ENCODE measurements at places on chromosomes 3 and 15. TPM values are rescaled to one million over a fixed set of nuclear protein-coding genes. Genes with fewer than 3 reads are reported as not detected.

GRCh38 chr3:167743799-167744198, 8.3 kb downstream of the SERPINI1 start:
- H3K36me3 ChIP-seq, result no peaks in the 10 kb centered on the region
- H3K27ac ChIP-seq, result no peak overlapping the region
- no peaks in the 10 kb centered on the region for H3K4me1 ChIP-seq
- no peak for DNase-seq

- no peaks in the 10 kb centered on the region for H3K27me3 ChIP-seq
- H3K4me1 ChIP-seq, result no peaks in the 10 kb centered on the region
- no peak overlapping the region for H3K27ac ChIP-seq
- no peak overlapping the region for H3K4me3 ChIP-seq
- H3K36me3 ChIP-seq, result no peaks in the 10 kb centered on the region
Observed at GRCh38 chr3:140844072-140844471, 97.6 kb upstream of the SLC25A36 start.

The LSAMP gene
- total RNA-seq, result 3.8 TPM

The BCL2A1 gene
- not detected for total RNA-seq

GRCh38 chr15:44882499-44882968, 74.0 kb upstream of the TERB2 start:
- no peak overlapping the region for H3K27ac ChIP-seq
- DNase-seq, result no peak
- H3K4me1 ChIP-seq, result no peaks in the 10 kb centered on the region
- no peaks in the 10 kb centered on the region for H3K27me3 ChIP-seq
- no peak overlapping the region for H3K4me3 ChIP-seq
- H3K36me3 ChIP-seq, result no peaks in the 10 kb centered on the region

- peaks cover 1% of the 10 kb centered on the region for H3K27me3 ChIP-seq
- H3K27ac ChIP-seq, result no peak overlapping the region
- H3K4me1 ChIP-seq, result no peaks in the 10 kb centered on the region
- no peak for DNase-seq
Observed at GRCh38 chr3:150494411-150494977, 51.8 kb downstream of the SERP1 start.

- H3K4me1 ChIP-seq, result no peaks in the 10 kb centered on the region
- H3K27ac ChIP-seq, result no peak overlapping the region
- no peaks in the 10 kb centered on the region for H3K36me3 ChIP-seq
- no peak for DNase-seq
- no peak overlapping the region for H3K4me3 ChIP-seq
Observed at GRCh38 chr3:140167600-140168281, 232.8 kb downstream of the CLSTN2 start.

GRCh38 chr3:15899388-15899787, 101.6 kb upstream of the ANKRD28 start:
- H3K36me3 ChIP-seq, result no peaks in the 10 kb centered on the region
- H3K27ac ChIP-seq, result no peak overlapping the region
- no peak overlapping the region for H3K4me3 ChIP-seq

DNA sequence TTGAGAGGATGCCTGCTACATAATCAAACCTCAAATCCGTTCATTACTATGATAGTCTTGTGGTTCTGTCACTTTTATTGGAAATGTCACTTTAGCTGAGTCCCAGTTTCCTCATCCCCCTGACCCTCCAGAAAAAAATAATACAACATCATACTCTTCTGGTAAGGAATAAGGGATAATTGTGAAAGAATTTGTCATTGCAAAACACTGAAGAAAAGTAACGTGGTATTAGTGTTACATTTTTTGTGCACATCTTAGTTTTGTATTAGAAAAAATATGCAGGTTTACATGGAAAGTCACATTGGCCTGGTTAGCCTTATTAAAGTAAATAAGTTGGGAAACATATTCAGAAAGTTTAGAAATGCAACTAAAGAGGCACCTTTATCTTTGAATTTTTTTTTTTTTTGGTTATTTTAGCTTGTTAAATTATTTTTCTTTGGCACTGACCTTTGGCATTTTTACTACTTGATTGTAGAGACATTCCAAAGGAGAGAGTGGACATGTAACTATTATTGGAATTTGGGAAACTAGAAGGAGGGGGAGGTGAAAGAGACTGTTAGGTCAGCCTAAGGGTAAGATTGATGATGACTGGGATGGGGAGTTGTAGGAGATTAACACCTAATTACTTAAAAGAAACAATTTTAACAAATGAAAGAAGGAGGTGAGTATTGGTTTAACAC, 462.2 kb upstream of the RARB start:
- H3K27me3 ChIP-seq, result no peaks in the 10 kb centered on the region
- H3K4me1 ChIP-seq, result no peaks in the 10 kb centered on the region
- no peak for DNase-seq
- no peaks in the 10 kb centered on the region for H3K36me3 ChIP-seq
- H3K4me3 ChIP-seq, result no peak overlapping the region
